ENCODE measurements at places on chromosomes 7 and 10.

- no peak for DNase-seq
Measured at GRCh38 chr10:94205396-94205831, 157.3 kb downstream of the NOC3L start.

- DNase-seq, result no peak
Measured at GRCh38 chr10:6382081-6382480, 179.3 kb downstream of the PFKFB3 start.

- no peak for DNase-seq
Measured at GRCh38 chr7:52944921-52945320, 90.5 kb upstream of the POM121L12 start.

- no peak for DNase-seq
Measured at GRCh38 chr10:80421050-80421706, 12.8 kb downstream of the PRXL2A start.

GRCh38 chr10:58588673-58589265 lies 76.1 kb downstream of the BICC1 start:
- DNase-seq, result no peak

- no peak for DNase-seq
Measured at GRCh38 chr10:88702848-88703597, 3.0 kb upstream of the LIPK start.

DNA sequence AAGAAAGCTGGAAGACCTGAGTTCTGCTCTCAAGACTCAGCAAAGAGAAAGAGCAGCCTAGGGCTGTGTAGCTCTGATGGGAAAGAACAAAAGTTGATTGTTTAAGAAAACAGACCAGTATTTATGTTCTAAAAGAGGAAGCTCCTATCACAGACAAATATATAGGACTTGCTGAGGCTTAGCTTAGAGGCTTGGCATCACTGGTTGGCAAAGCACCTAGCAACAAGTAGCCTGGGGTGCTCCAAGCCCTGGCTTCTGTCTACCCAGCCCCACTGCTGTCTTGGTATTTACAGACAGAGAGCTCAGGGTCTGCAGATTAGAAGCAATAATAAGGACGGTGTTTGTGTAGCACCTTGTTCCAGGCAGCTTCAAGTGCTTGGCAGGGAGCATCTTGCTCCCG lies 36.9 kb upstream of the CCDC3 start:
- no peak for DNase-seq

DNA sequence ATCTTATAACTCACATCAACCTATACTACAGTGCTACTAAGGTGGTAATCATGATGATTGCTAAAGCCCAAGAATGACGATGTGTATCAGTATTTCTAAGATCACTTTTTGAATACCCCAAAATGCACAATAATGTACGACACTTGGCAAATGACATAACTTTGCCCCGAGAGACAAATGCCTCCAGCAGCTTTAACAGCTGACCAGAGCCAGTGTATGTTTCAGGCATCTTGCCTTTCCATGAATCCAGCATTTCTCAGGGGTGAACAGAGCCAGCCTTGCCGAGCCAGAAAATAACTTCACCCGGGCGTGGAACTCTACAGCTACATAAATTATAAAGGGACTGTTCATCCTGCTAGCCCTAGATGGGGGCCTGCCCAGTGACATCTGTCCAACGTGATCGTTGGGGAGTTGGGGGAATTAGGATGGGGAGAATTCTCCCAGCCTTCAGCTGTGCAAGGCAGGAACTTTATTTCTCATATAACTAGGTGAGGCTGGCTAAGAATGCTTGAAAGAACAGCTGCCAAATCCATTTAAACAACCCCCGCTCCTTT lies 1.8 kb downstream of the IGFBP3 start:
- DNase-seq, result no peak

GRCh38 chr10:10831085-10831484 lies 186.6 kb upstream of the CELF2 start:
- DNase-seq, result no peak

DNA sequence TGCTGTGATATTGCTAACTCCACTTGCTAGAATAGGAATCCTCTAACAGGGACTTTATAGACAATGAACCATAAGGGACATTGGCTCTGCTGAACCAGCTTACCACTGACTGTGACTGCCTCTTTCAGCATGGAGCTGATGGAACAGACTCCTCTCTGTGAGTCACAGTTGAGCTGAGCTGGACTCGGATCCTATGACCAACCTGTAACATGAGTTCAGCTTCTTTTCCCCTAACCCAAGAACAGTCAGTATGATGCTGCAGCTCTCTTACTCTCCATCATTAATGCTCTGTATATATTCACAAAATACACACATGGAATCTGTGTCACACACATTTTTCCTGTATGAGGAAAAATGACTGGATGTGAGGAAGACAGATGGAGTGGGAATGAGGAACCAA lies 177.9 kb upstream of the BET1 start:
- no peak for DNase-seq

DNA sequence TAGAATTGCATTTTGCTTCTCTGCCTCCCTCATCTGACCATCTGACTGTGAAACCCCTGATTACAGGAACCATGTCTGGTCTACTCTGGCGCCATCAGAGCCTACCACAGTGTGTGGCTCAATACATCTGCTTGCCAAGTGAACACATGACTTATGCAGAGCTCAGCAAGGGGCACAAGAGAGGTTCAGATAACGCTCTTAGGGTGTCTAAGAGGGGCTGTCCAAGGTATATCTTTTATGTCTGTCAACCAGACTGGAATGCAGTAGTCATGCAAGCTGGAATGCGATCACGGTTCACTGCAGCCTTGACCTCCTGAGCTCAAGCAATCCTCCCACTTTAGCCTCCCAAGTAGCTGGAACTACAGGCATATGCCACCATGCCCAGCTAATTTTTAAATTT lies 10.3 kb upstream of the RRP12 start:
- no peak for DNase-seq

GRCh38 chr7:152145853-152146466 lies 120.5 kb downstream of the GALNT11 start:
- DNase-seq, result no peak
